GM23248 (cell line): ENCODE measurements at places on chromosomes 5 and 9. TPM values are rescaled to one million over a fixed set of nuclear protein-coding genes. Genes with fewer than 3 reads are reported as not detected.

GMCL2 gene
- not detected in 2 replicates for total RNA-seq

CDC42SE2 gene
- 17.5 and 22.1 TPM in 2 replicates for total RNA-seq

IL6ST gene
- total RNA-seq = 186 and 197 TPM in 2 replicates

FOXD4 gene
- 0.63 TPM in 1 of 2 replicates, not detected in the other for total RNA-seq

FOXE1 gene
- total RNA-seq = not detected in 2 replicates

PTCH1 gene
- 1.4 and 3.8 TPM in 2 replicates for total RNA-seq

SPATA31E1 gene
- not detected in 2 replicates for total RNA-seq

ITK gene
- 0.11 TPM in 1 of 2 replicates, not detected in the other for total RNA-seq

CPLANE1 gene
- total RNA-seq = 19.5 and 24.6 TPM in 2 replicates

- DNase-seq = no peak
- no peak overlapping the region for H3K27ac ChIP-seq
- no peaks in the 10 kb centered on the region for H3K36me3 ChIP-seq
Observed at GRCh38 chr5:135103575-135103853, 69.5 kb upstream of the PITX1 start.

DNA sequence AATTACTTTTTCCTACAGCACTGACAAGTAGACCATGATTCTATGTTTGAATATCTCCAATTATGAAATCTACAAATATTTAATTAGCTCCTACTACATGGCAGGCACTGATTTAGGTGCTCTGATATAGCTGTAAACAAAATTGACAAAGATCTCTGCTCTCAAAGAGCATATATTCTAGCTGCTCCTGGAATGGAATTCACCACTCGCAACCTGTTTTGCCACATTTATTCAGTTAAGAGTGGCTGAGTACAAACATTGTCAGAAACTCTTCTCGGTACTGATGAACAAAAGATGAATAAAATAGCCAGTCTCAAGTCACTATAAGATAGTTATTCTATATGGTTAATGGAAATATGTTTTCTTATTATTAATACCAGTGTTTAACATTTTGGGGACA is 114.2 kb upstream of the PDE4D start:
- no peak for DNase-seq
- no peaks in the 10 kb centered on the region for H3K36me3 ChIP-seq
- H3K27ac ChIP-seq = no peak overlapping the region
- no peak overlapping the region for H3K4me3 ChIP-seq
- no peaks in the 10 kb centered on the region for H3K27me3 ChIP-seq
- no peaks in the 10 kb centered on the region for H3K4me1 ChIP-seq

DNA sequence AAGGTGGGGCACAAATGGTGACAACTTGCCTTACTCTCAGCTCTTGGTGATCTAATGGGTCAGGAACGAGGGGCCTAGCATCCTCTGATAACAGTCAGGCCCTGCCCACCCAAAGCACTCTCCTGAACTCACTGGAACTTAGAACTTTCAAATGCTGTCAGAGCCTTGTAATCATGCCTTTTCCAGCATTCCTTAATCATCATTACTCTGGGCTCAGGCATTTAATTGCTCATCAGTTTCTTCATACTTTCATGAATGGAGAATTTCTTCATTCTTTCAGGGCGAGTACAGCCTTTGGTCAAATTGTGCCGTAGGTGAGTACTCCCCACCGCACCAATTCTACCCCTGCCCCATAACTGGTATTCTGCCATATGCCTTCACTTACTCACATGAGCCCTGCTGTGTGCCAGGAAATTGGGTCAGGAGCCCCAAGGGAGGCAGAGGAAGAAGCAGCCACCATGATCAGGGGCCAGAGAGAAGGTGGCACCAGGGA is 30.2 kb upstream of the DUSP1 start:
- no peaks in the 10 kb centered on the region for H3K27me3 ChIP-seq
- DNase-seq = peak; percentile 95
- peak overlapping the region; percentile 99 for H3K27ac ChIP-seq
- no peaks in the 10 kb centered on the region for H3K36me3 ChIP-seq
- H3K4me3 ChIP-seq = 0 out of 2 replicates have a peak overlapping the region, but pooled peaks have one; percentile 8

GRCh38 chr9:129962451-129962864 is 80.5 kb downstream of the FNBP1 start:
- H3K4me1 ChIP-seq = peaks cover 29% of the 10 kb centered on the region
- no peak for DNase-seq
- 0 out of 2 replicates have a peak, but pooled peaks cover 7% of the 10 kb centered on the region for H3K36me3 ChIP-seq
- peak overlapping the region; percentile 52 for H3K27ac ChIP-seq

DNA sequence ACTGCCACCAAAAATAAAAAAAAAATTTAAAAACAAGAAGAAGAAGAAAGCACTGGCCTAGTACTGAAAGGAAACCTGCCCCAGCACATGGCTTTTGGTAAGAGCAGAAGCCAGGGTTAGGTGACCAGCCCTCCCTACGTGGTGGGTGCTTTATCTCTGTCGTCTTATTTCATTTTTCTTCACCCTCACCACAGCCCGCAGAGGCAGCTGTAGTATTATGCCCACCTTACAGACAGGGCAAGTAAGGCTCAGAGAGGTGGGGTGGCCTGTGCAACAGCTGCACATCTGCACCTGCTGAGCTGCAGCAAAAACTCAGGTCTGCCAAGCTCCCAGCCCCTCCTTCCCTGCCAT is 140.8 kb upstream of the LMX1B start:
- H3K27ac ChIP-seq = no peak overlapping the region
- H3K27me3 ChIP-seq = no peaks in the 10 kb centered on the region
- no peak overlapping the region for H3K4me3 ChIP-seq
- H3K36me3 ChIP-seq = no peaks in the 10 kb centered on the region
- H3K4me1 ChIP-seq = peaks cover 53% of the 10 kb centered on the region

GRCh38 chr5:17019324-17019723 is 83.2 kb upstream of the MYO10 start:
- peaks cover 20% of the 10 kb centered on the region for H3K4me1 ChIP-seq
- H3K27me3 ChIP-seq = no peaks in the 10 kb centered on the region
- H3K4me3 ChIP-seq = no peak overlapping the region
- no peaks in the 10 kb centered on the region for H3K36me3 ChIP-seq

DNA sequence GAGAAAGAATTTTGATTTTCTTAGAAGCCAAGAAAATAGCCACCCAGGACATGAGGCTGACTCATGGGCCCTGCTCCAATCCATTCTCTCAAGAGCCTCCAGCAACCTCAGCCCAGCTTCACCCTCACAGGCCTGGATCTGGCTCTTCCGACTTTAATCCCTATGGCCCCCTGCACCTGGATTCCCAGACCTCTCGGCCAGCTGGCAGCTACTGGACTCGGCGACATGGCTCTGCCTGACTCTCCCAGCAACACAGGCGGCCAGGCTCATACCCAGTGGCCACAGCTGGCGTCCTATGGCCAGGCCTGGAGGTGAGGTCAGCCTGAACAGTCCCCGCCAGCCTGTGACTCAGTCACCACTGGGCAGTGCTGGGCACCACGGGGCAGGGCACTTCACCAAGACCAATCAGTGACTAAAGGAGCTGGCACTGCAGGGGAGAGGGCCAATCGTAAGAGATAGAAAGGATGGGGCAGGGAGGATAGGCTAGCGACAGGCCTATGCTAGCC is 6.2 kb upstream of the PDLIM4 start:
- no peaks in the 10 kb centered on the region for H3K27me3 ChIP-seq
- DNase-seq = peak; percentile 31
- no peak overlapping the region for H3K4me3 ChIP-seq
- no peak overlapping the region for H3K27ac ChIP-seq
- no peaks in the 10 kb centered on the region for H3K36me3 ChIP-seq
- no peaks in the 10 kb centered on the region for H3K4me1 ChIP-seq

GRCh38 chr5:152246401-152246800 is 158.7 kb downstream of the NMUR2 start:
- no peak overlapping the region for H3K4me3 ChIP-seq
- H3K36me3 ChIP-seq = no peaks in the 10 kb centered on the region
- no peak overlapping the region for H3K27ac ChIP-seq

DNA sequence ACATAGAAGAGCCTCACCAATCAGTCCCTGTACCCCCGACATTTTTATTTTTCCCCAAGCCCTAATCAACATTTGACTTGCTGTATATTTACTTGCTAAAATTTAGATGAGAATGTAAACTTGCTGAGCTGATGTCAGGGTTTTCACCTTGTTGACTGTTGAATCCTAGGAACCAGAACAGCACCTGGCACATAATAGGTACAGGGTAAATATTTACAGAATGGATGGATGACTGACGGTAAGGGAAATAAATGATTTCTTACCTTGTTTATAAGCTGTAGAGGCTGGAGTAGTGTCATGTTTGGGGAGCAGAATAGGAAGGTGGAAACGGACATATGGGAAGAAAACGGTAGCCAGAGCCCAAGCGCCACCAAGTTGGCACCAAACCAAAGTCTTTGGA is 107.0 kb upstream of the NUDT12 start:
- H3K27ac ChIP-seq = no peak overlapping the region
- no peaks in the 10 kb centered on the region for H3K36me3 ChIP-seq
- no peak for DNase-seq
- H3K4me3 ChIP-seq = no peak overlapping the region
- H3K4me1 ChIP-seq = no peaks in the 10 kb centered on the region

GRCh38 chr9:21102305-21102704 is 24.6 kb upstream of the IFNB1 start:
- no peaks in the 10 kb centered on the region for H3K36me3 ChIP-seq
- no peak overlapping the region for H3K27ac ChIP-seq
- no peaks in the 10 kb centered on the region for H3K27me3 ChIP-seq
- peak; percentile 64 for DNase-seq

DNA sequence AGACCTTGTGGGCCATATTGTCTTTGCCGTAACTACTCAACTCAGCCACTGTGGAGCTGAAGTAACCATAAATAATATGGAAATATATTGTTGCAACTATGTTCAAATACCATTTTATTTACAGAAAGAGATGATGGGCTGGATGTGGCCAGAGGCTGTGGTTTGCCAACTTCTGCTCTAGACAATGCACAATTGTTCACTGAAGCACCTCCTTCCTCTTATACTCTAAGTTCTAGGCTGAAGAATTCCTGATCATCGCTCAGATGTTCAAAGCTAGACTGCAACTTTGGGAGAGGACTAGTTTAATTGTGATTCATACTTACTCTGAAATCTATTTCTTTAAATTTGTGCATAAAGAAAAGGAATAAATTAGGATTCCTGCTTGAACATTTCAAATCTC is 245.0 kb downstream of the TAF11L14 start:
- H3K36me3 ChIP-seq = no peaks in the 10 kb centered on the region
- H3K4me3 ChIP-seq = no peak overlapping the region
- H3K4me1 ChIP-seq = no peaks in the 10 kb centered on the region
- H3K27ac ChIP-seq = no peak overlapping the region
- DNase-seq = no peak

GRCh38 chr5:77644371-77645157 is 6.1 kb upstream of the OTP start:
- H3K4me1 ChIP-seq = no peaks in the 10 kb centered on the region
- DNase-seq = no peak
- no peak overlapping the region for H3K27ac ChIP-seq
- no peaks in the 10 kb centered on the region for H3K36me3 ChIP-seq

GRCh38 chr5:176597417-176598389 is 12.3 kb downstream of the GPRIN1 start:
- H3K4me3 ChIP-seq = no peak overlapping the region
- DNase-seq = no peak
- H3K27me3 ChIP-seq = no peaks in the 10 kb centered on the region
- H3K4me1 ChIP-seq = no peaks in the 10 kb centered on the region
- no peaks in the 10 kb centered on the region for H3K36me3 ChIP-seq

DNA sequence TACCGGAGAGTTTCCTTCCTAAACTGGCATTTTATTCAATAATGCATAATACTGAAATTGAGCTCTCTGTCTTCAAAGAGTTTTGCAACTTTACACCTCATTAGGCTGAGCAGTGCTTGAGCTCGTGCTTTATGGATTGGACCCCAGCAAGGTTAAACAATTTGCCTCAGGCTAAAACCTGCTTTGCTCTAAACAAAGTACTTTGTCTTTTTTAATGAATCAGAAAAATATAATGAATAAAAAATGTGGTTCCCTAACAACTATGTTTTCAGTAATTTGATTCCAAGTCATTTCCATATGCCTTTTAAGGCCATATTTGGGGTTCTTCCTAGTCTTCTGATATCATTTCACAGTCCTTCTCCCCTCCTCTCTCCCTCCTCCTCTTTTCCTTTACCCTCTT is 20.0 kb downstream of the ZNF366 start:
- H3K4me3 ChIP-seq = no peak overlapping the region
- H3K27ac ChIP-seq = no peak overlapping the region
- DNase-seq = no peak
- H3K36me3 ChIP-seq = no peaks in the 10 kb centered on the region
- no peaks in the 10 kb centered on the region for H3K27me3 ChIP-seq
